HT-29 (cell line): ENCODE measurements at places on chromosomes 13 and 19. TPM values are rescaled to one million over a fixed set of nuclear protein-coding genes. Genes with fewer than 3 reads are reported as not detected.
A peak's percentile ranks its signal among the peaks of the same experiment; 100 is the strongest.

DNA sequence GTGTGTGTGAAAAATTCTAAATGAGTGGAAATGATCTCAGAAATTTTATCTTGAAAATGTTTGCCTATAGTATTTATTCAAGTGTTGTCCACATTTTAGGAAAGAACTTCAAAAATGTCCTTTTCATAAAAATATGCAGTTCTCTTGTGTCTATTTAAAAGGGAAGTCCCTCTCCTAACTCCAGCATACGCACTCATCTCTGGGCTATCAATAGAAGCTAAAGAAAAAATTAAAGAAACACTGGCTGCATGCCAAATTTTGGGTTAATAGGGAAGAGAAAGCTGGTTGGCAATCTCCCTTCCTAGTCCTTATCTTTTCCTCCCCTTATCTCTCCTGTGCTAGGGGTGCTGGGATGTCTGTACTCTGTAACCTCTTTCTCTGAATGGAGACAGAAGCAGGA, 313.3 kb downstream of the ENOX1 start:
- DNase-seq, result no peak

GRCh38 chr19:38252385-38252784, 3.8 kb downstream of the PPP1R14A start:
- DNase-seq, result no peak

DNA sequence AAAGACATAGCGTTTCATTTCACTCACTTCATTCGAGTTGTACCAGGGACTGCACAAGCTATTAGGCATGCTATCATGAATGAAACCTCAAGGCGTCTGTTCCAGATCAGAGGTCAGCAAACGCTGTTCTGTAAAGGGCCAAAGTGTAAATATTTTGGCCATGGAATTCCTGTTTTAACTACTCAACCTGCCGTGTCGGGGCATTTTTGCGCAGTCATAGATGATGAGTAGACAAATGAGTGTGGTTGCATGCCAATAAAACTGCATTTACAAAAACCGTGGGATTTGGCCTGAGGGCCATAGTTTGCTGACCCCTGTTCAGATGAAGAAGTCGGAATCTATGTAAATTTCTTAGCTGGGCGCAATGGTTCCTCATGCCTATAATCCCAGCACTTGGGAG, 6.5 kb downstream of the INSR start:
- DNase-seq, result no peak

DNA sequence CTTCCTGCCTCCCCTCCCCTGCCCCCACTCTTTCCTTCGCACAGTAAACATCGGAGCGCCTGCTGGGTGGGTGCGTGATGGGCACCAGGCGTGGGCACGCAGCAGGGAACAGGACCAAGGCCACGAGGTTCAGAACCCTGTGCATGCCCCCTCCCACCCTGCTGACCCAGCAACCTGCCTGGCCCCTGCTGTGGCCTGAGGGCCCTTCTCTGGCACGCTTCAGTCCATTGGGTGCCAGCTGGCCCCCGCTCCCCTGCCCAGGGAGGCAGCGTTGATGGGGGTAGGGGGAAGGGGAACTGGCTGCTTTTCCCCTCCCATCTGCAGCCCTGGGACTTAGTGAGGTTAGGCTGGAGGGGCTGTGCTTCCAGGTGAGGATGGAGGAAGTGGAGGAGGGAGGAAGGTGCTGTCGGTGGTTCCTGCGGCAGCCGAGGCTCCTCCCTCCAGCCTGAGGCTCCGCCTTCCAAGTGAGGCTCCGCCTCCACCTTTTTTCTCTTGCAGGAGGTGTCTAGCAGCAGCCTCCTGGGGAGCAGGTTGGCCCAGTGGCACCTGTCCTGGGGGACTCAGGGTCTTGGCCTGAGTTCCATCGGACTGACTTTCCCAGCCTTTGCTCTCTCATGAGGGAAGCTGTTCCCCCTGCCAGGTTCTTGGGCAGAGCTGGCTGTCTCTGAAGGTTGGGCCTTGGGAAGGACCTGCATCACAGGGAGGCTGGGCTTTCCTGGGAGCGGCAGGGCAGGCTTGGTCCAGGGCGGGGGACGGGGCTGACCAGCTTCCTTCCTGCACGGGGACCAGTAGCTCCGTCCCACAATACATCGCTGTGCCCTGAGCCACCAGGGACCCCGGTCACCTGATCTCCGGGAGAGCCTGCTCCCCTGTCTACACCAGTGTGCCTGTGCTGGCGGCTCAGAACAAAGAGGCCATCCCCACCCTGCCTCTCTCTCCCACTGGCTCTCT, 7.3 kb downstream of the PIAS4 start:
- no peak for DNase-seq

DNA sequence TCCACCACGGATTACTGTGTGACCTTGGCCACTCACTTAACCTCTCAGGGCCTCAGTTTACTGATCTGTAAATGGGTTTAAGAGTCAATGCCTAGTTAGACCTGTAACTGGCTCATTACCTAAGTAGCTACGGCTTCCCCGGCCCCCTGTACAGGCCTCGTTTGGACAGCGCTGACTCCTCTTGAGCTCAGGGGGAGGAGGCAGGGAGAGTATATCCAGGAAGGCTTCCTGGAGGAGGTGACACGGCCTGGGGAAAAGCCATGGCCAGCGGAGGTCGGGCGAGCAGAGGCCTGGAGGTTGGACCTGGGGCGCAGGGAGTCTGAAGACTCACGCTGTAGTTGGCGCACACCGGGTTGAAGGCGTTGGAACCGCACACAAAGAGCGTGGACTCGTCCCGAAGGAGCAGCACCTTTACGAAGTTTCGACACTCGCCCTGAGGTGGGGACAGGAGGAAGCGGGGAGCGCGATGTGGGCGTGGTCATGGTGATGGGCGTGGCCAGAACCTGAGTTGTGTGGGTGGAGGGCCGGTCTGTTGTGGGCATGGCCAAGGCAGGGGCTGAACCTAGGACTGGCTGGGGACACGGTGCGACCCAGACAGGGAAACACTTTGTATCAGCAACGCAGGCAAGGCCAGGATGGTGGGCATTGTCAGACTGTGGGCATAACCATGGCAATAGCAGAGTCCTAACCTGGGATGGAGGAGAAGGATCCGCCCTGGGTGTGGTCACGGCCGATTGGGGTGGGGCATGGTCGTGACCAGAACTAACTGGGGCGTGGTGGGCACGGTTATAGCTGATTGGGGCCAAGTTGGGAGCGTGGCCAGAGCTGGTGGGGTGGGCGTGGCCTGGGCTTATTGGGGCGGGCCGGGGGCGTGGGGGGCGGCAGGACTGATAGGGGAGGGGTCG, 3.6 kb downstream of the SEMA6B start:
- peak; percentile 74 for DNase-seq

GRCh38 chr13:98207416-98207815, 30.3 kb upstream of the RNF113B start:
- no peak for DNase-seq

GRCh38 chr19:14337510-14337909, 43.7 kb upstream of the ADGRE5 start:
- DNase-seq, result peak; percentile 61

The FAM216B gene
- not detected in 2 replicates for total RNA-seq

The WTIP gene
- 2.1 and 3.9 TPM in 2 replicates for total RNA-seq
